ENCODE measurements at places on chromosomes 11 and 22. TPM values are rescaled to one million over a fixed set of nuclear protein-coding genes. Genes with fewer than 3 reads are reported as not detected.

DNA sequence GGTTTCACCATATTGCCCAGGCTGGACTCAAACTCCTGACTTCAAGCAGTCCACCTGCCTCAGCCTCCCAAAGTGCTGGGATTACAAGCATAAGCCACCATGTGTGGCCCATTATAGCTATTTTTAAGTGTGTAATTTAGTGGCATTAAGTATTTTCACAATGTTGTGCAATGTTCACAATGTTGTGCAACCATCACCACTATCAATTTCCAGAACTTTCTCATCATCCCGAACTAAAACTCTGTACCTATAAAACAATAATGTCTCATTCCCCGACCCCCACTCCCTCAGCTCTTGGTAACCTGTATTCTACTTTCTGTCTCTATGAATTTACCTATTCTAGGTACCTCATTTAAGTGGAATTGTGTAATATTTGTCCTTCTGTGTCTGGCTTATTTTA, 7.5 kb downstream of the CFAP68 start:
- no peak for DNase-seq

DNA sequence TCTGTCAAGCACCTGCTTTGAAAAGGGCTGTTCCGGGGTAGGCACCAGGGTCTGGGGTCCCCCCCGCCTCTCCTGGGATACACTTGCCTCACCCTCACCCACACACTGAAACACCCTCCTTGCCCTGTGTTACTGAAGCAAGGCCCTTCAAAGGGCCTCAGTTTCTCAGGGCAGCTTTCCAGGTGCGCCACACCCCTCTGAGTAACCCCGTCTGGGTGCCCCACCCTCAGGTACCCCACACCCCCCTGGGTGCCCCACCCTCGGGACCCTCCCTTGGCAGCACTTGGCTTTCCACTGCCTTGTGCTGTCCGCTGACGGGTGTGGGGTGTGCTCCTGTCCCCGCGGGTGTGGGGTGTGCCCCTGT, 413.6 kb downstream of the TBC1D22A start:
- DNase-seq, result no peak

- no peak for DNase-seq
Observed at GRCh38 chr11:120331301-120331996, 4.8 kb upstream of the ARHGEF12 start.

GRCh38 chr11:56910785-56911184, 77.9 kb upstream of the OR5AK2 start:
- no peak for DNase-seq

DNA sequence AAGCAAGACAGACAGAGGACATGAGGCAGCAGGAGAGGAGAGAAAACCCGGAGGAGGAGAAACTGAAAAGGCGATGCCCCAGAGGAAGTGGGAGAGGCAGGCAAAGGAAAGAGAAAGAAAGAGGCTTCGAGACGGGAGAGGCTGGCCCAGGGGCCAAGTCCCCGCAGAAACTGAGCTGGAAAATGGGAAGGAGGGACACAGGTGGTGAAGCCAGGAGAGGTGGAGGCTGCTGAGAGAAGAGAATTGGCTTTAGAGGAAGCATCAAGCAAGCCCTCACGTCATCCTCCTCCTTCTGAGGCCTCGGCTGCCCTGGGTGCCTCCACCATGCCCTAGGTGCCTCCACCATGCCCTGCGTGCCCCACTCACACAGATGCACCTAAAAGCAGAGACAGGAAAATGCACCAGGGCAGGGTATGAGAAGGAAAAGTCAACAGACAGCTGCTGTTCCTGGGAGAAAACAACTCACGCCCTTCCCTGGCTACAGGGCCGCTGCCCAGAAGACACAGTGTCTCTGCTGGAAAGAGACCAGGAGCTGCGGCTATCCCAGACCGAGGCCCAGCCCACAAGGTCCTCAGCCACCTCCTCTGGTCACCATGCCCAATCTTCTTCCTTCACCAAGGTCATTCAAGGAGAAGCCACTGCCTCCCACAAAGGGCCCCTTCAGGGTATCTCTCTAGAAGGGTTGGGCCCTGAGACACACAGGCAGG, 14.3 kb downstream of the FXYD6 start:
- peak; percentile 66 for DNase-seq

- DNase-seq, result peak; percentile 36
Observed at GRCh38 chr11:2671748-2672147, 28.0 kb downstream of the KCNQ1OT1 start.

The OR52A1 gene
- not detected for total RNA-seq

DNA sequence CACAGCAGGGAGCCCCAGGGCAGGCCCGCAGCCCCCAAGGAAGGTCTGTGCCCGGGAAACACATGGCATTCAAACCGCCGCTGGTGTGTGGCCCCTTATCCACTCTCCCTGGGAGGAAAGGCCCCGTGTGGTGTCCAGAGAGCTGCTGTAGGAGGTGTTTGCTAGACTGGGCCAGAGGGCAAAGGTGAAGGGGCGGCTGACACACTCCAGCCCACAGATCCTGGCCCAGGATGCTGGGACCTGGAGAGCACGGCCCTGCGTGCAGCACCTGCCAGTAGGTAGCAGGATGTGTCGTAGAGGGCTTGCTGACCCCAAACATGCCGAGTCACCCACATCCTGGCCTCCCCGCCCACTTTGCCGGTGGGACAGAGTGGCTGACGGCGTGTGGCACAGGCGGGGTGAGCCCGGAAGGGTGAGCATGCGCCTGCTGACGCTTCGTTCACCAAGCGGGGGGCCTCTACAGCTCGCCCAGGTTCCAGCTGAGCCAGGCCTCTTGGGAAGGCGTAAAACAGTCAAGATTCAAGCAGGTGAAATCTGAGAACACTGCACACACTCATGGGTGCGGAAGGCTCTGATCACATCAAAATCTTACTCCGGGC, 11.0 kb downstream of the OSBPL5 start:
- no peak for DNase-seq

DNA sequence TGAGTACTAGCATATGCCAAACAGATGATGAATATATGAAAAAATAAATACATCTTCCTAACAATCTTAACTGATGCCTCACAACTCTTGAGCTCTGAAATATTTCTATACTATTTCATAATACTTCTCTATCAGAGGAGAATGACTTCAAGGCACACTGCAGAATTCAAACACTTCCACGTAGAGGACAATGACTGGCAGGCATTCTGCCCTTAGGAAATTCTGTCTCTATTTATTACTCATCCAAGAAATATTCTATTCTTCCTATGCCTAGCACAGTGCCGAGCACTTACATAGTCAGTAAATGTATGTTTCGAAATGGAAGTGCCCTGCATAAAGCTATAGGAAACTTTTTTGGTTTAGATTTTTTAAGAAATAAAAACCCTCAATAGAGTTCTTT, 809.1 kb downstream of the DLG2 start:
- no peak for DNase-seq

GRCh38 chr11:115523727-115524399, 19.6 kb upstream of the CADM1 start:
- no peak for DNase-seq

The DGCR2 gene
- 36.8 TPM for total RNA-seq

GRCh38 chr11:70630816-70631623, 232.7 kb downstream of the CTTN start:
- DNase-seq, result no peak

The POU2AF3 gene
- 3.9 TPM for total RNA-seq

The NPTXR gene
- total RNA-seq, result 6.1 TPM

DNA sequence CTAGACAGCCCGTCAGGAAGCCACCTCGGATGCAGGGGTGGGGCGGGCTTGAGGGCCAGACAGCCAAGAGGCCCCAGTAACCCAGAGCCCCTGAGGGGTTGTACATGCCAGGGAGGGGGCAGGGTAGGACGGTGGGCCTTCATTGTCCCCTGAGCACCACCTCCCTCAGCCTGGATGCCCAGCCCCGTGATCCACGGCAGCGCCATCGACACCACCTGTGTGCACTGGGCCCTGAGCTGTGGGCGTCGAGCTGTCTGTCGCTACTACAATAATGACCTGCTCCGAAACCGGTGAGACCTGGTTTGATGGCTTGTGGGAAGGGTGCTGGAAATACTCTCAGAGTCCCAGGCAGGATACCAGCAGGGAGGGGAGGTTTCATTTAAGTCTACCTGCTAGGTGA, 37.4 kb upstream of the TPBGL start:
- DNase-seq, result no peak

The TRIM5 gene
- 11.7 TPM for total RNA-seq

DNA sequence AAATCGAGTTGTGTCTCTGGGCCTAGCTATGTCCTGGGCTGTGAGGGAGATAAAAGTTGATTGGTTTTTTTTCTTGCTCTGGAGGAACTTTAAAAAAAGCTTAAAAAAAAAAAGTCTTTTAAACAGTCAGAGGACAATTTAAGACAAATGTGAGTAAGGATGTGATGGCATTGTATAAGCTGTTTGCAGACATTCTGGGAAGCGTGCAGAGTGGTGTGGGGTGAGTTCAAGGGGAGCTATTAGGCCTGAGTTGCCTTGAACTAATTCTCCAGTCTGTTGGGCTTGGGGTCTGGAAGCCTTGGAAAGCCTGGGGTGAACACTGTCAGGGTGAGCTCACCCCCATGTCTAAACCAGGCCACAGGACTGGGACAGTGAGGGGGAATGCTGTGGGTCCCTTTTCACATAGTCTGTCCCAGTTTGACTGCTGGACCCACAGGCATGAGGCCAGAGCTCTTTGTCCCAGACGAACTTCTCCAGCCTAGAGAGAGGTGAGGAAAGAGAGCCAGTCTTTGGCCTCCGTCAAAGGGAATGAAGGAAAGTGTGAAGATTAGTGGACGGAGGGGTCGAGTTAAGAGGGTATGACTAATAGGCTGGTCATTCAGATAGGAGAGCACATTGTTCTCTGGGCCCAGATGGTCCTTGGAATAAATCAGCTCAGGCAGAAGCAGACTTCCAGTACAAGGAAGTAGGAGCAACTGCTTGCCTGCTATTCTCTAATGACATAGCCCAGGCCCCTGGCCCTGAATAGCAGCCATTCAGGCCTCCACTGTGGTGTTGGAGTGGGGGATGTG, 76.4 kb upstream of the NNMT start:
- DNase-seq, result no peak

GRCh38 chr11:95483339-95483738, 252.3 kb upstream of the SESN3 start:
- no peak for DNase-seq

The FOSL1 gene
- total RNA-seq, result 2.8 TPM

GRCh38 chr11:121591405-121592033, 138.8 kb upstream of the SORL1-AS1 start:
- DNase-seq, result peak; percentile 74

DNA sequence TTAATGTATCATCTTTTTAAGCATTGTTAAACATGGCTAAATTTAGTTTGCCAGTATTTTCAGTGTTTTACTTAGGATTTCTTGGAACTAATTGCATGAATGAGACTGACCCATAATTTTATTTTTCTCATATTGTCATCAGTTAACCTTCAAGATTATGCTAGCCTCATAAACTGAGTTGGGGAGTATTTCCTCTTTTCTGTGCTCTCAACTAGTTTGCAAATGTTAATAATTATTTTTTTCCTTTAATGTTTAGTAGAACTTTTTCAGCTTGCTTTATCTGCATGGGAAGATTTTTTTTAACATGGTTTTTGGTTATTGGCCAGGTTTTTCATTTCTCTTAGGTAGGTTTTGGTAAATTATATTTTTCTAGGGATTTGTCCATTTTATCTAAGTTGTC, 235.4 kb upstream of the SESN3 start:
- no peak for DNase-seq

The YDJC gene
- total RNA-seq, result 16.3 TPM

DNA sequence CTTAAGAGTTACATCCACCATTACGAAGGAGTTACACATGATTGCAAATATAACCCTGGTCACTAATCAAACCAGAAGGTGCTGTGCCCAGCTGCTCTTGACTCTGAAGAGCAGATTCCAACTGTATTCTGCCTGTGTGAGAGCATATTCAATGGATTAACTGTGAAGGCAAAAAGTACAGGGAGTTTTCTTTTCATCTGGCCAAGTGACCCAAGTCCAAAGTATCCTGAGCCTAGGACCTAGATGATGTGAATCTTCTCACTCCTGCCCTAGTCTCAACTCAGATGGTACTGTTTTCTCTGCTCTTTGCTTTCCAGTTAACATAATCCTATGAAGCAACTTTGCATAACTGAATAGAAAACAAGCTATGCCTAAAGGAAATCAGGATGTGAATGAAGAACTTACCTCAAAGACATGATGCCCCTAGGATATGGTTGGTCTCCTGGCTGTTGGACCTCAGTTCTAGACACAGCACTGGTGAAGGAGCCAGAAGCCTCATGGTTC, 105.9 kb downstream of the C11orf58 start:
- DNase-seq, result no peak

DNA sequence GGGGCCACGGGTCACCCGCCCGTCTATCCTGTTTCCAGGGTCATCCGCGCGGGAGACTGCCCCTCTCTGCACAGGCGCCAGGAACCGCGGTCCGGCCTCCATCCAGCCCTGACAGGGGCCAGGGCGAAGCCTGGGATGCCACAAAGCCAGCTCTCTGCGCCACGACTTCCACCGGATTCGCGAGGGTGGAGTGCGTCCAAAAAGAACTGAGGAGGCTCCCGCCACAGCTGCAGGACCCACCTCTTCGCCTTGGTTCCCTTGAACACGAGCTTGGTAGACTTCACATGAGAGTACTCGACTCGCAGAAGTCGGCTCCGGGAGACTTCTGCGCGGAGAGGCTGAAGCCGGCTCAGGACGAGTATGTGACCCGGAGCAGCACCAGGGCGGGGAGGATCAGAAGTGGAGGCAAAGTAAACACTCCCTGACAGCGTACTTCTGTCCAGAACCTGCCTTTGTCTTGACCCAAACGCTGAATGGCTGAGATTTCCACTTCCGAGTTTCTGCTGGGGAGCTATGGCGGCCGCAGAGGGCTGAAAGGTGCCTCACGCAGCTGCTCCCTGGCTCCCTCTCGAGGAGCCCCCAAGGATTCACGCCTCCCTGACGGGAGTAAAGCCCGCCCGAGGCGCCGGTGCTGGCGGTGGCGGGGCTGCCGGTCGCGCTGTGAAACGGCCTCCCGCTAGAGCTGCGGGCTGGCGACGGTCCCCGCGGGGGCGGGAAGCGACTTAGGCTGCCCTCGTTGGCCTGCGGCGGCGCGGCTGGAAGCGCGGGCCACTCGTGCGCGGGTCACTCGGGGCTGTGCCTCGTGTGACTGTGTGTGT, 4566.7 kb upstream of the OR11H1 start:
- DNase-seq, result no peak

The MRGPRE gene
- 1.1 TPM for total RNA-seq

- DNase-seq, result peak; percentile 88
Observed at GRCh38 chr11:66328302-66329144, 7.7 kb downstream of the RIN1 start.

DNA sequence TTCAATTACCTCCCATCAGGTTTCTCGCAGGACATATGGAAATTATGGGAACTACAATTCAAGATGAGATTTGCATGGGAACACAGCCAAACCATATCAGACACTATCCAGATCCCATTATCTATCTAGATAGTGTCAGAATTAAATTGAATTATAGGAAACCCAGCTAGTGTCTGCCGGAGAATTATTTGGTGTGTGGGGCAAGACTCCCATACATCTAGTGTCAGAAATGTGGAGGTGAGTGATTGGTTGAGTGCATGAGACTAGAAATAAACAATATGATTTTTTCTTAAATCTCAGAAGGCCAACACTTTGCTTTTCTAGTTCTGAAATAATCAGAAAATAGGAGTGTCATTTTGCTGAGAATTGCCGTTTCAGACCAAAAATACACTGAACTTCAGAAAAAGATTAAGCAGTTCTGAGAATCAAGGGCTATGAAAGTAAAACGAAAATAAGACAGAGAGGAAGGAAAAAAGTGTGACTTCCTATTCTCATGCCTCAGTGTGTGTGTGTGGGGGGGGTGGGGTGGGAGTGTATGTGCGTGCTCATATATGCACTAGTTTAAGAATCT, 21.3 kb downstream of the CASP12 start:
- no peak for DNase-seq

- DNase-seq, result peak; percentile 67
Observed at GRCh38 chr22:38038426-38038825, 18.8 kb upstream of the PICK1 start.
